ENCODE measurements at places on chromosomes 1 and 21. TPM values are rescaled to one million over a fixed set of nuclear protein-coding genes. Genes with fewer than 3 reads are reported as not detected.

DNA sequence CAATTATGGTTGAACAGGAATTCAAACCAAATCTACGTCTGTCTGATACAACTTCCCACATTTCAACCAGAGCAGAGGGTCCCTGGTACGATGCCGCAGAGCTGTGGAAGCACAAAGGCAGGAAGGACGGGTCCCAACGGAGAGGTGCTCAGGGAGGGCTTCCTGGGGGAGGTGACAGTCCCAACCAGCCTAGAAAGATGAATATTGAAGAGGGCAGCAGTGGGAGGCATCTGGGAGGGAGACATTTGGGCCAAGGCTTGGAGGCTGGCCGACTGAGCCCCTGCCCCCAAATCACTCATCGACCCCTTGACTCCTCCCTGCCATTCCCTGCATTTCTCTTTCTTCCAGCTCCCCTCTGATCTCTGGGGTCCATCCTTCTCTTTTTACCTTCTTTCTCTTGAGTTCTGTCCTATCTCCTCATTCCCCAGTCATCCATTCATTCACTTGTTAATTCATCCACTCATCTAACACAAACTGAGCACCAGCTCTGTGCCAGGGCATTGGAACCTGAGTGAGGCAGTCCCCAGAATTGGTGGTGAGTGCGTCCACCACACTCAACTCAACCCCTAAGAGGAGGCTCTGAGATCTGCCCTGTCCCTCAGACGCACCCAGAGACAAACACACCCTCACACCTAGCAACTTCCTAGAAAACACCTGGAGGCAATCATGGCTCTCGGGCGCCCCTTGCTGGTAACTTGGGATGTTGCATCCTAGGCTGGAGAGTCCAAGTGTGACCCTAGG, 13.2 kb upstream of the CELA3B start:
- H3K4me3 ChIP-seq: no peak overlapping the region
- DNase-seq: peak; percentile 80
- H3K36me3 ChIP-seq: no peaks in the 10 kb centered on the region

- no peak overlapping the region for H3K27ac ChIP-seq
- DNase-seq: no peak
- no peaks in the 10 kb centered on the region for H3K4me1 ChIP-seq
Observed at GRCh38 chr1:50645139-50645538, 221.9 kb upstream of the DMRTA2 start.

GRCh38 chr21:29550205-29550604, 251.5 kb downstream of the BACH1 start:
- H3K27ac ChIP-seq: no peak overlapping the region
- no peaks in the 10 kb centered on the region for H3K36me3 ChIP-seq
- H3K4me3 ChIP-seq: no peak overlapping the region
- no peaks in the 10 kb centered on the region for H3K27me3 ChIP-seq

DNA sequence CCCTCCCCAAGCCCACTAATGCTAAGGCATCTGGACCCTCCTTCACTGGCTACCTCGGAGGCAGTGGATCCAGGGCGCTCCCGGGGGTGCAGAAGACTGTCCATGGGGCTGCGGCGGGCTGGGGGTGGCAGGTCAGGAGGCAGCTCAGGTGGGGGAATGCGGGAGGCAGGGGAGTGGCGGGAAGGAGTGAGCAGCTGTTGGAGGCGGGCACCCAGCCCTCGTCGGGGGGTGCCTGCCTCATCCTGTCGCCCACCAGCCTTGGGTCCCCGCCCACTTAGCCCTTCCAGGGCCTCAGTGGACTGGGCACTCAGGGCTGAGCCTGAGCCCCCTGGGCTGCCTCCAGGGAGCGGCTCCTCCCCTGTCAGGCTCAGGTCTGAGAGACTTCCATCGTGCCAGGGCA, 10.7 kb upstream of the GATAD2B start:
- H3K27me3 ChIP-seq: no peaks in the 10 kb centered on the region
- no peak overlapping the region for H3K4me3 ChIP-seq
- no peaks in the 10 kb centered on the region for H3K4me1 ChIP-seq
- no peak for DNase-seq
- peaks cover 75% of the 10 kb centered on the region for H3K36me3 ChIP-seq

DNA sequence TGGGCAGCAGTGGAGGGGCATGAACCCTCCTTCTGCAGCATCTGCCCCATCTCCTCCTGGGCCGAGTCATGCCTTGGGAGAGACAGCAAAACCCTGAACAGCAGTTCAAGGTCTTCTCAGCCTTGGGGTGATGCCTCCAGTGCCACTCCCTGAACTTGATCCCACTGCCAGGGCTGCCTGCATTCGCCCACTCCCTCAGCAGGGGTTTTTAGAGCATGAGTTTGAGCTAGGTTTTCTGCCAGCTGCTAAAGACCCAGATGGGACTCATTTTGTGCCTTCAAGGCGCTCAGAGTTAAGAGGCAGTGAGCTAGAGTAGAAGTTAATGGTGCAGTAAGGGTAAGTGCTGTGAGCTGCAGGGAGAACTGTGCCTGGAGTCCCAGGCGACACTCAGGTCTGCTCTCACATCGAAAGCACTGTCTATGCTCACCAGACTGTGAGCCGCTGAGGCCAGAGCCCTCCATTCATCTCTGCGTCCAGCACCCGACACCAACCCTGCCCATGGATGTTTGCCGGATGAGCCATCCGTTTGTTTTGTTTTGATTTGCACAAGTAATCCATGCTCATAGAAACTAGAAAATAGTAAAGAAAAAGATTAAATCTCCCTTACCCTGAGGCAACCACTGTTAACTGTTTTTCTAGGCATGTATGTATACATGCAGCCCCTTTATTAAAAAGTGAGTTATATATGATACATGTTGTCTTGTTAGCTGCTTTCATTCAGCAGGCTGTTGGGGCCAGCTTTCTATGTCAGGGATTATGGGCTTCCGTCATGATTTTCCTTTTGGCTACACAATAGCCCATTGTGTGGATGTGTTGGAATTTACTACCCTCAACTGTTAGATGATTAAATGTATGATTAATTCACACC, 67.8 kb downstream of the VPS26C start:
- DNase-seq: no peak
- H3K4me3 ChIP-seq: no peak overlapping the region

DNA sequence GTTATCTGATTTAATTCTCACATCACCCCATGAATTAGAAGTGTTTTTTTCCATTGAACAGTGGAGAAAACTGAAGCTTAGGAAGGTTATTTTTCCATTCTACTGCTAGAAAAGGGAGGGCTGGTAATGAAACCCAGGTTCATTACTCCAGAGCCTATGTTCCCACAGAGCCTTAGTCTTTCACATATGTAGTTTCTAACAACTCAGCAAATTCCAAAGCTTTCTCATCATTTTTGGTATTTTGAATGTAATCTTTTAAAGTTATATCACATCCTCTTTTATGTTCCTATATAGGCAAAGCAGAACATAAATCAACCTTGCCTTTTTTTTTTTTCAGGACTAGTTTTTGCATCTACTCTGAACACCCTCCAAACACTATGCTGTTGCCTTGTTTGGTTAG, 131.9 kb upstream of the BEND5 start:
- no peaks in the 10 kb centered on the region for H3K4me1 ChIP-seq
- no peaks in the 10 kb centered on the region for H3K36me3 ChIP-seq
- DNase-seq: no peak
- no peak overlapping the region for H3K27ac ChIP-seq

GRCh38 chr1:100750005-100750885, 30.7 kb downstream of the VCAM1 start:
- no peaks in the 10 kb centered on the region for H3K4me1 ChIP-seq
- no peak overlapping the region for H3K4me3 ChIP-seq
- DNase-seq: no peak
- H3K36me3 ChIP-seq: no peaks in the 10 kb centered on the region

- DNase-seq: peak; percentile 70
- H3K36me3 ChIP-seq: peaks cover 10% of the 10 kb centered on the region
- H3K4me1 ChIP-seq: peaks cover 72% of the 10 kb centered on the region
- peak overlapping the region; percentile 97 for H3K4me3 ChIP-seq
Observed at GRCh38 chr1:235326719-235327558, 1.0 kb downstream of the ARID4B start.

DNA sequence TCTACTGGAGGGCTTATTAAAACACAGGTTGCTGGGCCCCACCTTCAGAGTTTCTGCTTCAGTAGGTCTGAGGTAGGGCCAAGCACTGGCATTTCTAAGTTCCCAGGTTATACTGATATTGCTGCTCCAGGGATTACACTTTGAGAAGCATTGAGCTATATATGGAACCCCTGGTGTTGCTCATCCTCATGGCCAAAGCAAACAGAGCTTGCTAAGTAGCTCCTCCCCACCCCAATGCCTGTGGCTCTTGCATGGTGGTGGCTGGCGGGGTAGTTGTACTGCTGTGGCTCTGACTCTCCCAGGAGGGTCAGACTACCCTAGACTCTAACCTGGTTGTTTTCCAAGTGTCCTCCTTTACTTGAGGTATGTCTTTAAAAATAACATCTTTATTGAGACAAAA, 143.6 kb downstream of the SPATA46 start:
- H3K27ac ChIP-seq: no peak overlapping the region
- H3K27me3 ChIP-seq: peaks cover 11% of the 10 kb centered on the region
- no peak for DNase-seq
- H3K4me1 ChIP-seq: no peaks in the 10 kb centered on the region
- no peak overlapping the region for H3K4me3 ChIP-seq

DNA sequence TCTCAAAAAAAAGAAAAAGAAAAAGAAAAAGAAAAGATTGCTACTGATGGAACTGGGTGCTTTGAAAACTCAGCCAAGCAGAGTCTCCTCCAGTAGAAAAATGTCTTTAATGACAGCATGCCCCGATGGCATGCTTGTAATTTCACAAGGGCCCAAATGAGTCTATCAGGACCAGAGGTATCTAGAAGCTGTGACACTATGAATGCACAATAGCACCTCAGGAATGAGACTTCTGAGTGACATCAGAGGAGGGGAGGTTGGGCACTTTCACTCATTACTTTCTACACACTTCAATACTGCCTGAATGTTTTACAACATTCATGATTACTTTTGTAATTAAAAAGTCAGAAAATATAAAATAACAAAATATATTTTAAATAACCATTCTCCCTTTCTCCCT, 15.1 kb upstream of the CD58 start:
- no peak overlapping the region for H3K27ac ChIP-seq
- H3K4me1 ChIP-seq: no peaks in the 10 kb centered on the region
- DNase-seq: no peak
- H3K4me3 ChIP-seq: no peak overlapping the region
- H3K36me3 ChIP-seq: no peaks in the 10 kb centered on the region

DNA sequence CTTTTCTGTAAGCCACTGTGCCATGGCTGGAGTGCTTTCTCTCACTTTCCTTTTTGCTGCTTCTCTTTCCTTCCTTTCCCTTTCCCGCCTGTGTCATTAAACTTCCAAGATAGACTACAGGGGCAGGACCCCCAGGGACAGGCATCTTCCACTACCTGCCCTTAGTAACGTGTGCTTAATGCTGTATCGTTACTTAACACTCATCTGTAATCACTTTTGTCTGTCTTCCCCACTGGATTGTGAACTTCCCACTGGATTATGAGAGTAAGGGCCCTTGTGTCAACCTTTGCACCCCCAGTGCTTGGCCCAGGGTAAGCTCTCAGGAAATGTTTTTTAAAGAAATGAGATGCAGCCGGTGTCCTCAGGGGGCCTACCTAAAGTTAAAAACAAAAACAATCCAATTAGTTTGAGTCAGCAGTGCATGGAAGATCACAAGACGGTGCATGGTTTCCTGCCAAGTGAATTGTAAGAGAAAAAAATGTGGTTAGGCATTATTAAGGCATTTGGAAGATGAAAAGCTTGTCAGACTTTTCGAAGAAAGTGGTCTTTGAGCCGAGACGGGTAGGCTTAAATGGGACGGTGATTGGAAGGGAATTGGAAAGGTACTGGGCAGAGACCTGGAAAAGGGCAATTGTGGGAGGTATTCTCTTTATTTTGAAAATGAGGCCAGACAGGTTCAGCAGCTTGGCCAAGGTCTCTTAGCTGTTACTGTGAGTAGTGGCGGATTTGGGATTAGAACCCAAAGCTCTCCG, 958 bp downstream of the LYPLAL1 start:
- no peaks in the 10 kb centered on the region for H3K27me3 ChIP-seq
- DNase-seq: no peak
- H3K27ac ChIP-seq: peak overlapping the region; percentile 72
- H3K4me1 ChIP-seq: peaks cover 22% of the 10 kb centered on the region
- peaks cover 7% of the 10 kb centered on the region for H3K36me3 ChIP-seq
- peak overlapping the region; percentile 93 for H3K4me3 ChIP-seq

- H3K27me3 ChIP-seq: no peaks in the 10 kb centered on the region
- no peaks in the 10 kb centered on the region for H3K36me3 ChIP-seq
- H3K4me1 ChIP-seq: no peaks in the 10 kb centered on the region
- H3K4me3 ChIP-seq: no peak overlapping the region
- DNase-seq: no peak
- no peak overlapping the region for H3K27ac ChIP-seq
Observed at GRCh38 chr21:19018529-19018928, 614.9 kb upstream of the TMPRSS15 start.

GRCh38 chr1:54331843-54332463, 74.2 kb downstream of the SSBP3 start:
- no peak for DNase-seq
- peaks cover 6% of the 10 kb centered on the region for H3K4me1 ChIP-seq
- H3K36me3 ChIP-seq: peaks cover 3% of the 10 kb centered on the region
- H3K27me3 ChIP-seq: no peaks in the 10 kb centered on the region

DNA sequence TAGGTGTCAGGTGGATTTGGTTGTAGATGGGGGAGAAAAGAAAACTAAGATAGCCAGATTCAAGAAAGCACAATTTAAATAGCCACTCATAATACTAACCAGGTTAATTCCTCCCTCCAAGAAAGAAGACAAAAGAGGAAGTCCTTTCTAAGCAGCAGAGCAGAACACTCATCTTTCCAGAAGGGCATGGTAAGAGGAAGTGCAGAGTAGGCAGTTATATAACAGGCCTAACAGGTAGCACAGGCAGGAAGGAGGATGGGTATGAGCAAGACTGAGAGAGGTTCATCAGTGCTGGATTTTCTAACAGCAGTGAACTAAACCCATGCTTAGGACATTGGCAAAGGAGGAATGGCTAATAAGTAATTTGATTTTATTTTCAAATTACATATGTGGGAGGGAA, 517.5 kb downstream of the PLPP3 start:
- no peak overlapping the region for H3K27ac ChIP-seq
- DNase-seq: no peak
- H3K4me1 ChIP-seq: no peaks in the 10 kb centered on the region
- no peaks in the 10 kb centered on the region for H3K27me3 ChIP-seq
- H3K4me3 ChIP-seq: no peak overlapping the region

DNA sequence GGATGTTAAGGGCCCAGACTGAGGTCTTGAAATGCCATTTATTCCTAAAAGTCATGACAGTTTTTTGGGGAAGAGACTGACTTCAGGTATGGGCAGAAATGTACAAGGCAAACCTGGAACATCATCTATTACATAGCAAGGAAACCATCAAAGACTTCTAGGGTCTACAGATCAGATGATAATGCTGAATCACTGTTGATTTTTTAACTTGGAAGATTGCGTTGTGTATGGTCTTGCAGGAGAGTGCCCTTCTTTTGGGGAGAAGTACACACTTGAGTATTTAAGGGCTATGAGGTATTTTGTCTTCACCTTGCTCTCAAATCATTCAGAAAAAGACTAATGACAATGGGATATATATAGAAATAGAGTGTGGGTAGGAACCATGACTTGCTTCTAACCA, 15.4 kb upstream of the RD3 start:
- H3K4me3 ChIP-seq: no peak overlapping the region
- no peaks in the 10 kb centered on the region for H3K4me1 ChIP-seq
- H3K36me3 ChIP-seq: no peaks in the 10 kb centered on the region
- DNase-seq: no peak
- no peak overlapping the region for H3K27ac ChIP-seq

The FAM72D gene
- total RNA-seq: not detected

The USH2A gene
- total RNA-seq: not detected

The ARHGAP30 gene
- total RNA-seq: 204 TPM

The MLLT11 gene
- total RNA-seq: 3.9 TPM

The CRP gene
- not detected for total RNA-seq

The LYPLAL1 gene
- 17.8 TPM for total RNA-seq

The LRRN2 gene
- total RNA-seq: not detected

The CELA2A gene
- not detected for total RNA-seq

All from CD4-positive, CD25-positive, alpha-beta regulatory T cell (primary cell).